ENCODE measurements at places on chromosomes 7 and 10.
A peak's percentile ranks its signal among the peaks of the same experiment; 100 is the strongest.

GRCh38 chr7:7104971-7105370 is 77.4 kb upstream of the C1GALT1 start:
- no peak for DNase-seq

DNA sequence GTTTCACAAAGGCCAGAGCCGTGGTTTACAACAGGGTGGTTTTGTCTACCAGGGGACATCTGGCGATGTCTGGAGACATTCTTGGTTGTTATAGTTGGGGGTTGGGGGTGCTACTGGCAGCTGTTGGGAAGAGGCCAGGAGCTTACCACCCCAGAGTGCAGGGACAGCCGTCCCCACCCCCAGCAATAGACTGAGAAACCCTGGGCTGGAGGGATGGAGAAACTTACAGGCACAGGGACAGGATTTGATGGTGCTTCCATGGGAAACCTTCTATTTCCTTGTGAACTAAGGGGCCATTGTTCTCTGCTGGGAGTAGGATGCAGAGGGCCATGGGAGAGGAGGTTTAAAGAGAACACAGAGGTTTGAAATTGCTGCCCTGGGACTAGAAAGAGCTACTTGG is 10.9 kb downstream of the ADCK2 start:
- peak; percentile 57 for DNase-seq

GRCh38 chr10:71395621-71396020 is 1.1 kb upstream of the CDH23 start:
- DNase-seq = no peak

DNA sequence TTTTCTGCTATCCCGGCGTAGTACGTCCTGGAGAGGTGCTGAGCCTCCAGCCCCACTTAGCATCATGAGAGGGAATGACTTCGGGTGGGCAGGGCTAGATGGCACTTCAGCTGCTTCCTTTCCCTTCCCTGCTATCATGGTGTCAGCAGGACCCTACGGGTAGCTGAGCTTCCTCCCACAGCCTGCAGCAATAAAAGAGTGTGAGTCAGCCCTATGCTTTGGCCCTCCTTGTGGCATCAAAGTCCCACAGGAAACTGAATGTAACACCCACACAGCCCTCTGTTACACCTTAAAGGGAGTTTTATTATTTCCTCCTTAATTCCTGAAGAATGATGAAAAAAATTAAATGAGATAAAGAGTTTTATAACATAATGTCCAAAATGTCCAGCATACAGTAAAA is 458.1 kb downstream of the RPS24 start:
- no peak for DNase-seq

- DNase-seq = no peak
Measured at GRCh38 chr10:129161150-129161549, 305.9 kb upstream of the MGMT start.

DNA sequence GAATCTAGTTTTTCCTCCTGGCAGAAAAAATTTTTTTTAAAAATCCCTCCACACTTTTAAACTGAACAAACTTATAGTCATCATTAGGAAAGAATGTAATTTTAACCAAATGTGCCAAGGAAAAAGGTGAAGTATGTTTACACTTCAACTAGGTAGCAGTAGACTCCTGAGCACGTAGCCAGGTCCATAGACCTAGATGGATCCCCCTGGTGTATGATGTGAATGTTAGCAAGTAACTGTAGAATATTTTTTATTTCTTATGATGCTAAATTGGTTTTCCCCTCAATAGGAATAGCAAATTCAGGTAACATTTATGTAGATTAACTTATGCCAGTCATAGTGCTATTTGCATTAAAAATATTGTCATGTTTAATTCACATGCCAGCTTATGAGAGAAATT is 19.6 kb downstream of the CABCOCO1 start:
- no peak for DNase-seq

- DNase-seq = no peak
Measured at GRCh38 chr10:98172073-98172472, 37.6 kb downstream of the R3HCC1L start.

DNA sequence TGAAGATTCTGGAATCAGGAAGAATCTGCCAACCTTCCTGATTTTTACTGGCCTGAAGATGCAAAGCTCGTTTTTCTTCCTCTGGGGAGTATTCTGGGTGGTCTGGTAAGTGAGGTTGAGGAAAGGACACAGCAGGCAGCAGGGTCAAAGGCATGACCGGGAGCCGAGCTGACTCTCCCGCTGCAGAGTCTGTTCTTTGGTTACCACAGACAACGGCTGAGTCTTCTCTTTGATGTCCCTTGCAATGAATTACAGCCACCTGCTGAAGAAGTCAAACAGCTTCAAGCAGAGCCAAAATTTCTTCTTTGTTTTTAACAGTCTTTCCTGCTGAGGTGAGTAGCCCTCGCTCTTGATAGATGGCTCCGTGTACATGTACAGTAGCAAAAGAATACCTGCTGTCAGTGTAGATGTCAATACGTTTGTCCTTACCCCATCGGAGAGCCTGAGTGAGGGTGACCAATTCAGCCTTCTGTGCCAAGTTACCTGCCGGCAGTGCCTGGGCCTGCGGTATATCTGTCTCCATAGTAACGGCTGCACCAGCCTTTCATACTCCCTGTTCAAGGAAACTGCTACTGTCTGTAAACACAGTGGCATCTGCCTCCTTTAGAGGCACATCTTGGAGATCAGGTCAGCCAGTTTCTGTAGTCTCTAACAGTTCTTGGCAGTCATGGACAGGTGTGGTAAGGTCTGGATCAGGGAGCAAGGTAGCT is 76.4 kb downstream of the PRR15 start:
- no peak for DNase-seq

DNA sequence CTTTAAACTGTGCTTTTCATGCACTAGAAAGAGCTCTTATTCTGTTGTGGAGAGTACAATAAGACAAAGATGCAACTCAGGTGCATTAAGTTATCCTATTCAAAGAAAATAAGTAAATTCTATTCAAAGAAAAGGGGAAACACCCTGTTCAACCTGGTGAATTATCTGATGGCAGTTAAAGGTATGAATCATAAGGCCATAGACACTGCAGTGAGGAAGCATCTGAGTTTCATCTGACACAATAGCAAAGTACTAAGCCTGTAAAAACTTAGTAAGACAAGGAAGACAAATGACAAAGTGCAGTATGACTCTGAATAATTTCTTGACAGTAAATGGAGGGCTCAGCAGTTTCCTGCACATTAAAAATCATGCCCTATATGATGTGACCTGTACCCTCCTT is 91.0 kb upstream of the LRRTM3 start:
- DNase-seq = no peak

DNA sequence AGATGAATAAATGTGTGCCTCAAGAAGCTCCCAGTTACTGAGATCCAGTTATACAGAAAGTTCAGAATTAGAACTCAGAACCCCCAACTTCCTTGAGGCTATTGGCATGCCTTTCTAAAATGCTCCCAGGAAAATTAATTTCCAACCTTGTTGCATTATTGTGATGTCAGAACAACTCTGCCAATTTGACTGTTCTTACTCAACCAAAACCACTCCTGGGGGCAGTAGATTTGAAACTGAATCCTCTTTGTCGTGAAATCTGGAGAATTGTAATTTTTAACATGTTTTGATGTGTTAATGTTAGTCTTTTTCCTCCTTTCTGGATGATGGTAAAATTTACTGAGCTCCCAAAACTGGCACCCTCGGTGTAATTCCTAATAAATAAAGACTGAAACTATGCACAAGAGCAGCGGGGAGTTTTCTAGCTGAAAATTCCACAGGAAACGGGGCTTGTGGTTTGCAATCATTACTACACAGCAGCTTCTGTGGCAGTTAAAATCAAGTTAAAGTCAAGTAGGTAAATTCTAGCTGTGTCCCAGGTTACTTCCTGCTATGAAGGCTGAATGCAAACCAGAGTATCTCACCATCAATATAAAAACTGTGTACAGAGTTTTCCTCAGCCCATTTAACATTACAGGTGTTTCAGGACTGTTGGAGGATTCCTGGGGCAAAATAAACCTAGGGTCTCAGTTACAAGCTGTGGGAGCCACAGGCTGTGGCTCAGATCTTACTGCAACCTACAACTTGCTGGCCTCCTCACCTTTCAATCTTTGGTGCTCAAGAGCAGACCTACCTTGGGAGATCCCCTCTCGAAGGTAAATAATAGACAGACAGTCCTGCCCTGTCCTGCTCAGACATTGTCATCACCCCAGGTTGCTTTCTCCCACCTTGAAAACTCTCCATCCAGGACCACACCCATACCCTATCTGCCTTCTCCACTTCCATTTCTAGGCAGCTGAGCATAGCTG is 156.3 kb upstream of the KMT2E start:
- DNase-seq = no peak

DNA sequence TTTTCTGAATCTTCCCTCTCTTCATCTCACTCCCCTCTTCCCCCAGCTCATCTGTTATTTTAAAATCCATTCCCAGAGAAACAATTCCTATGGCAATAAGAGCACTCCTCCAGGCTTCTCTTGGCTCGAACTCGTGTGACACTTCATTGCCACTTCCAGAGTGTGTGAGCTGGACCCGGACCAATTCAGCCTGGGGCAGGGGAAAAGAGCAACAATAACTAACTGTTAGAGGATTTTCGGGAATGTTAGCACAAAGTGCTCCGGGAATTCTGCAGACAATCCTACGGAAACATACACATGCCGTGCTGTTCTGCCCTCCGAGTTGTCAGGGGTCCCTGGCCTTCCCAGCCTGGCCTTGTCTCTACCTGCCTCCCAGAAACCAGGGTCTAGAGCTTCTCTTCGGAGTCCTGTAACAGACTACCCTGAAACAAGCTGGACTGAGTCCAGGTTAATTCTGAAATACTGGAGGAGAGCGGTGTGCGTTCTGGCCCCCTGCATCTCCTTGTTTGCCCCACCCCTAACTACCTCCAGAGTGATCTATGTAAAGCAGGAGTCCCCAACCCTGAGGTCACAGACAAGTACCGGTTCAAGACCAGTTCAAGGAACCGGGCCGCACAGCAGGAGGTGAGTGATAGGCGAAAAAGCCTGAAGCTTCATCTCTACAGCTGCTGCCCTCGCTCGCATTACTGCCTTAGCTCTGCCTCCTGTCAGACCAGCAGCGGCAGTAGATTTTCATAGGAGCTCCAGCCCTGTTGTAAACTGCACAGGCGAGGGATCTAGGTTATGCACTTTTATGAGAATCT is 11.3 kb downstream of the COL26A1 start:
- no peak for DNase-seq

DNA sequence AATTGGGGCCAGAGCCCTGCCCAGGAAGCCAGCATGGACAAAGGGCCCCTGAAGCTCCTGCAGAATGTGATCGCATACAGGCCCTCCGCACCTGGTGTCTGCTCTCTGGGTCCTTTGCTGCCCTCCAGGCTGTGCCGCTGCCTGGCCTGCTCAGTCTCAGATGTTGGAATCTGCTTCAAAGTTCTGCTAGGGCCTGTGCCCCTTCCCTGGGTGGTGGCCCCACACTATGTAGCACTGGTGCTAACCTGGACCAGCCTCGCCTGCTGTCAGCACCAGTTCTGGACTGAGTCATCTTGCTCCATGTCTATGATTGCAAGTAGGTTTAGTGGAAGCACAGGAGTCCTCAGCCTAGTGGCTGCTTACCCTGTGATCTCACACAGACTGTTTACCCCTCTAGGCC is 6.3 kb downstream of the MAT1A start:
- no peak for DNase-seq

DNA sequence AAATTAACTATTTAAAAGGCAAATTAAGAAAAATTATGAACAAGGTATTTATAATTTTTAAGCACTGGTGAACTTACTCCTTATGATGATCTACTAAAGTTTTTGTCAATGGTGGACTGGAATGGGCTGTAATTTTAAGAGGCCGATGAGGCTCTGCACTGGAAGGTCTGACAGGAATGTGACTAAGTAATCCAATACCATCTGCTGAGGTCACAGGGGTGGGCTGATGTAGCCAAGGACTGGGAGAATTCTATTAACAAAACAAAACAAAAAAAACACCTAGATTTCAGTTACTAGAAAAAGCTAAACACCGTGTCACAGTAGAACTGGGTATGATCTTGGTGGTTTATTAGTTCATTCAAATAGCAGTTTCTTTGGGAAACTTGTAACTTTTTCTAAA is 75.9 kb downstream of the NRBF2 start:
- no peak for DNase-seq

- DNase-seq = no peak
Measured at GRCh38 chr7:84848219-84848973, 338.5 kb downstream of the SEMA3D start.

GRCh38 chr10:11144626-11145494 is 127.2 kb downstream of the CELF2 start:
- DNase-seq = no peak

DNA sequence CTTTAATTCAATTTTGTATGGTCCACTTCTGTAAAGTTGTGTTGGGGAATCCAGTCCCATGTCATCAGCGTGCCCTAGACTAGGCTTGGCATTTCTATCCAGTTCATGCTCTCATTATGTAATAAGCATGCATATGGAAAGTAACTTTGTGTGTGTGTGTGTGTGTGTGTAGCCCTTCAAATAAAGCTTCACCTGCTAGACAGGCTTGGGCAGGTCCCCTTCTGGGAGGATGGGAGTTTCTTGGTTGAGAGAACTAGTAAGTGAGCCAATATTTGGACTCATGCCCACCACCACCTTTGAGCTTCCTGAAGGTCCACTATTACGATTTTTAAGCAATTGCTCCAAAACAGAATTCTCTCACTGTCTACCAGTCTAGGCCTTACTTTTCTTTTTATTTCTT is 6.9 kb downstream of the BZW2 start:
- DNase-seq = no peak

DNA sequence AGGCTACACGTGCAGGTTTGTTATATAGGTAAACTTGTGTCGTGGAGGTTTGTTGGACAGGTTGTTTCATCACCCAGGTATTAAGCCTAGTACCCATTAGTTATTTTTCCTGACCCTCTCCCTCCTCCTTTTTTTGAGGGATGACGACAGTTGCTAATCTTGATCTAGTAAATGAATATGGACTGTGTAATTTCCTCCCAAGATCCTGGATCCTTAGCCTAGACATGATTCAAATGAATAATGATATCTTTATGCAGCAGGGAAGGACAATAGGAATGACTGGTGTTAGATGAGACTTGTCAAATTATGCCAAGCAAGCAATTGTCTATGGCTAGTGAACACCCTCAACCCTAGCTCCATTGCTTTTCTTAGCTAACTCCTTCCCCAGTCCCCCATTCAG is 156.2 kb downstream of the PLPP4 start:
- no peak for DNase-seq

GRCh38 chr10:49252313-49253034 is 46.5 kb upstream of the C10orf71 start:
- no peak for DNase-seq

DNA sequence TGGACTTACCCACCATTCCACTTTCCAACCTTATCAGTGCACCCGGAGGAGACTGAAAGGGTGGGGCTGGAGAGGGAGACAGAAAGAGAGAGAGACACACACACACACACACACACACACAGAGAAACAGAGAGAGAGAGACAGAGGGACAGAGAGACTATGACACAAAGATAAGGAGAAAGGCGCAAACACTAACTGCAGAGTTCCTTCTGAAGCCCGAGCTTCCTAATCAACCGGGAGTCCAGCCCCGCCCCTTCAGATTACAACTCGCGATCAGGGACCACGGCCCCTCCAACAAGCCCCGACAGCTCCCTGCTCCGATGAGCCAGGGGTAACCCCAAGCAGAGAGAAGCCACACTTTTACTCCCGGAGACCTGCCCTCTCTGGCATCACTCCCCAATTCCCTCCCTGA is 499 bp downstream of the GAL3ST4 start:
- DNase-seq = no peak
